ENCODE measurements at places on chromosomes 3 and 15.

GRCh38 chr3:100402256-100402655 is 917 bp downstream of the LNP1 start:
- no peak for DNase-seq

DNA sequence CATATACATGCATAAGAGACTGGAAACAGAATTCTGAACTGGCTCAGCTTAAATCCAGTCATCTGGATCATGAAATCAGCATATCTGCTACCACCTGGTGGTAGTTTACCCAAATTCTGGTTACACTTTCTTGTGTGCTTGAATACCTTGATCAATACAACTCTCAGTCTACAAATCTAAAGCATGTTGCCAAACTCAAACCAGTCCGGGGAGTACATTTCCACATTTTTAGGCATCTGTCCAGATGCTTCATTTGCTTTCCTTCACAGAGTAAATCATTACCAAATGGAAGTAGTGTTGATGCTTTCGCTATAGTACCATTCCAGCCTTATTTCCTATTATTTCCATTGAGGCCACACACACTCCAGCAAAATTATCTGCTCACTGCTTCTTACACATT is 126.4 kb downstream of the P2RY1 start:
- no peak for DNase-seq

DNA sequence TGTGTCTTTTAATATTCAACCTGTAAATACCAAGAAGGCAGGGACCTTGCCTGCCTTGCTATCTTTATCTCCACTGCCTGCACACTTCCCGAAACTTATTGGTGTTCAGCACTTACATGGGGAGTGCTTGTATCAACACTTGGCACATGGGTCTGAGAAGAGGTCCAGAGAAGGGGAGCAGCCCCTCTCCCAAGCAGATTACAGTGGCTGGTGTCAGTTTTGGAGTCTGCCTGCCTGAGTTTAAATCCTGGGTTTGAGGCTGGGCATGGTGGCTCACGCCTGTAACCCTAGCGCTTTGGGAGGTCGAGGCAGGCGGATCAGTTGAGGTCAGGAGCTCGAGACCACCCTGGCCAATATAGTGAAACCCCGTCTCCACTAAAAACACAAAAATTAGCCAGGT is 20.3 kb downstream of the MESD start:
- DNase-seq: no peak

GRCh38 chr3:189298469-189299375 is 127.0 kb downstream of the TPRG1 start:
- no peak for DNase-seq

GRCh38 chr3:127263037-127263436 is 24.8 kb downstream of the PRR20G start:
- DNase-seq: no peak

GRCh38 chr3:157362348-157362747 is 74.3 kb upstream of the PTX3 start:
- DNase-seq: no peak

DNA sequence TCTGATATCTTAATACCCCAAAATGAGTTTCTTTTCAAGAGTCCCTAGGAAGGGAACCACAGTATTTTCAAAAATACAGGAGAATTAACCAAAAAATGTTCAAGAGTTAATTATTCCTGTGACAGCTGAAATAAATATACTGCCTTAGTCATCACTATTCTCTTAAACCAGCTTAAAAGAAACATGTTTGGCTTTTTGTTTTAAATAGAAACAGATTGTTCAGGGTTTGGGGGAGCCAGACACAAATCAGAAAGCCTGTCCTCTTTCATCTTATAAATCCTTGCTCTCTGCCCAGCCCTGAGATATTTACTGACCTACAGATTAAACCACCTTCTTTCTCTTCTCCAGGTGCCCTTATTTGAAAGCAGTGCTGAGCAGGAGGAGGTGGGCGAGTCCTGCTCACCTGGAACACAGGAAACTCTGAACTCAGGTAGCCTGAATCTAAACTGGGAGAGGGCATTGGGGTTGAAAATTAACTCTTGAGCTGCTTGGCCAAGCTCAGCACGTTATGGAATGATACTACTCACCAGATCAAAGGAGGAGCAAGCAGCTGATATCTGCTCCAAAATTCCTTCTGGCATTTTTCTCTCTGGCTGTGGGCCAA is 84.1 kb upstream of the SPRED1 start:
- DNase-seq: no peak

DNA sequence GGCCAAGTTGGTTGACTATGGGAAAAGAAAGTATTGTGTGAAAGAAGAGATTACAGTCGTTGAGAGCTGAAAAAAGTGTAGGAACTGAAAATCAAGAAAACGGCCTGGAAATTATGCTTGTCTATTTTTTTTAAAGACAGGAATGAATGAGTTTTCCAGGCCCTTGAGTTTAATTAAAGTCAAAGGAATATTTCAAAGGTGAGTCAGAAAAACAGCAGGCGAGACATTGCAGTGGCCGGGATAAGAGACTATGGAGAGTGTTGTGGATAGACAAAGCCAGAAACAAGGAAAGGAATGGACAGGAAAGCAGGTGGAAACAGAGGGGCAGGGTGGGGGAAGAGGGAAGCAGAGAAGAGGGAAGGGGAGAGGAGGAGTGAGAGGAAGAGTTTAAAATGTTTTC is 275.1 kb upstream of the LRTM1 start:
- DNase-seq: no peak

DNA sequence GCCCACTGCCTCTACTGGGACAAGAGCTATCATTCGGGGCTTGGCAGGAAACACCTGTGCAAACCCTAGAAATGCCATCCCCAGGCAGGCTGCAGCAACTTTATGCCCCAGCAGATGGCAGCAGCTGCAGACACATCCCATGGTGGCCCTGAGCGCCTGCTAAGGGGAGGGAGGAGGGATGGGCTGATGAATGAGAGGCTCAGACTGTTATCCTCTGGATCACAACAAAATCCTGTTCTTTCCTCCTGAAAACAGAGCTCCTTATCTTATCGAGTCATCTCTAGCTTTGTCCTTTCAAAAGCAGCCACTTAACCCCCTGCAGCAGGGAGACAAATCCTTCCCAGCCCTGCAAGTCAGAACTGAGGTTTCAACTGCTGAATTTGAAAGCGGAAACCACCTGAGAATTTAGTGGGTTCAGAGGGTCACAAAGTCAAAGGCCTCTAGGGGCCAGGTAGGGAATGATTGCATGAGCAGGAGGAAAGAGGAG is 90.6 kb upstream of the PROK2 start:
- peak; percentile 94 for DNase-seq

- no peak for DNase-seq
These were observed 307.9 kb downstream of the CLSTN2 start for GRCh38 chr3:140242818-140243276.

DNA sequence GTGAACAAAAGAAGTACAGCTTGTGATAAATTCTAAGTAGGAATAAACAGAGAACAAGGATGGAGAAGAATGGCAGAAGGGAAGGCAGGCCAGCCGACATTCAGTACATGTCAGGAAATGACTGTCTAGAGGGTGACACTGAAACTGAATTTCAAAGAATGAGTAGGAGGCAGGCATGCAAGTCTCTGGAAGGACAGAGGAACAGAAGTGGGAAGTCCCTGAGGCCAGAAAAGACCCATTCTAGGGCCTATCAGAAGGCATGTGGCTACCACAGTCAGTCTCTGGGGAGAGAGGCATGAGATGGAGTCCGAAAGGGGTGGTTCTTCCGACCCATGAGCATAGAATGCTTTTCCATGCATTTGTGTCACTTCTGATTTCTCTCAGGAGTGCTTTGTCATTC is 243.5 kb upstream of the UBE2E2 start:
- no peak for DNase-seq

GRCh38 chr3:23203708-23204330 is 692 bp downstream of the UBE2E2 start:
- DNase-seq: peak; percentile 7

- no peak for DNase-seq
These were observed 102.5 kb downstream of the AKAP13 start for GRCh38 chr15:85482894-85483293.

GRCh38 chr3:20773320-20773984 is 587.4 kb upstream of the SGO1 start:
- no peak for DNase-seq

DNA sequence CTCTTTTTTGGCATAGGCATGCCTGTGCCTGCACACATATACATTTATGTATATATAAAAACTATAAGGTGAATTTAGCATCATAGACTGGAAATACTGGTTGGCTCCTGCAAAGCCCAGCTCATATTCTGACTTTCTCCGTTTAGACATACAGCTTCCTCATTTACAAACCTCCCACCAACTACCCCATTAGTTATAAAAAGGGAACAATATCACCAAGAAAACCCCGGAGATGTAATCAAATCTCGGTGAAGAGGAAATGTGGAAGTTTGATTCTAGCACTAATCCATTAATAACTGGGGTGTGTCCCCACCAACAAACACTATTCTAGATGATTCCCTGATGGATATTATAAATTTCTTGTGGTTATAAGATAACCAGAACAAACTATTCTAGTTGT is 517.7 kb upstream of the TBL1XR1 start:
- no peak for DNase-seq

DNA sequence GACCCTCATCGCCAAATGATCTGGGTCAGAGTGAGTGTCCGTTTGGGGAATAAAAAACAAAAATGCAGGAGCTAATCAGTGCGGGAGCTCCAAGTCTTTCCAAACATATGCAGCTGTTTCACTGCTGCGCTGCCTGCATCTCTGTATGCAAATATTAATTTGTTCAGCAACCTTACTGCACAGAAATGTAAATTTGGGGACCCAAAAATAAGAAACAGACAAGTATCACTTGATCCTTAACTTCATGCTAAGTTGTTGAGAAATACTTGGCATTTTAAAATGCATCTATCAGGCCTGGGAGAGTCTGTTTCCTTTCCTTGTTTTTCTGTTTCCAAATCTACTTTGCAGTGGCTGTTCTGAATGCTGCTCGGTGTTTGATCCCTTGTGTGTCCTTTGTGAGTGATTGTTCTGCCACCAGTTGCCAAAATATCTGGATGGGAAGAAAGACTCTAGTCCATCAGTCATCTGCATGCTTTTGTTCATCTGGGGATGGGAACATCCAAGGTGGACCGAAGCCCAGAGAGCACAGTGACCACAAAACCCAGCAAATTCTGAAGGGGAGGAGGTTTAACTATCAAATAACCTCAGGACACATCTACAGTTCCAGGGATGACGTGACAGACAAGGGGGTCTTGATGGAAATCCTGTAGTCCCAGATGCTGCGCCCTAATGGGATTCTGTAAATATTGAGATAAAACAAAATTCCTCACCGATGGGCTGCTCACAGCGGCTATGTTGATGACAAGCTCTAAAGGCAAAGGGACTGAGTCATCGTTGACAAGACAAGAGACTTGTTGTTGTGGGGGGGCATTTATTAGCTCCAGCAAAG is 199.5 kb upstream of the WNT5A start:
- DNase-seq: no peak

GRCh38 chr15:80732167-80732566 is 37.1 kb downstream of the ABHD17C start:
- no peak for DNase-seq

DNA sequence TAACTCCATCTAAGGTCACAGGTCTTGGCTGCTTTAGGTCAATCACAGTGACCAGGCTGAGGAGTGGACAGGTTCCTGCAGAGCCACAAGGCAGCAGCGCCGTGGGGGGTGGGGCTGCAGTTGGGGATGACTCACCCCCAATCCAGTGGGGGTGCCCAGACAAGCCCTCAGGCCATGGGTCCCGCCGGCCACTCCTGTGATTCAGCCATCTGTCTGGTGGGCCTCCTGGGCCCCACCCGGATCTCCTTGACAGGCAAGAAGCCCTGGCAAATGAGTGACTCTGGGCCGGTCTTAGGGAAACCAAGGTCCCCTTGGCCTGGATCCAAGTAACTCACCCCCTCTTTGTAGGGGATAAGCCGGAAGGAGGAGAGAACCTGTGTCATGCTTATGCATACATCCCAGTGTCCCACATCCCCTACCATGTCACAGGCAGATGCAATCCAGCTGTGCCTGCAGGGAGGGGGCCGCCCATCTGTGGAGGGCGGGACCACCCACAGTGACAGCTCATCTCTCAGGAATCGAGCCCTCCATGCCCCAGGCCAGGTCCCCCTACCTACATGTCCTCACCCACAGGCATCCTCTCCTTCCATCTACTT is 495 bp upstream of the COL7A1 start:
- no peak for DNase-seq

DNA sequence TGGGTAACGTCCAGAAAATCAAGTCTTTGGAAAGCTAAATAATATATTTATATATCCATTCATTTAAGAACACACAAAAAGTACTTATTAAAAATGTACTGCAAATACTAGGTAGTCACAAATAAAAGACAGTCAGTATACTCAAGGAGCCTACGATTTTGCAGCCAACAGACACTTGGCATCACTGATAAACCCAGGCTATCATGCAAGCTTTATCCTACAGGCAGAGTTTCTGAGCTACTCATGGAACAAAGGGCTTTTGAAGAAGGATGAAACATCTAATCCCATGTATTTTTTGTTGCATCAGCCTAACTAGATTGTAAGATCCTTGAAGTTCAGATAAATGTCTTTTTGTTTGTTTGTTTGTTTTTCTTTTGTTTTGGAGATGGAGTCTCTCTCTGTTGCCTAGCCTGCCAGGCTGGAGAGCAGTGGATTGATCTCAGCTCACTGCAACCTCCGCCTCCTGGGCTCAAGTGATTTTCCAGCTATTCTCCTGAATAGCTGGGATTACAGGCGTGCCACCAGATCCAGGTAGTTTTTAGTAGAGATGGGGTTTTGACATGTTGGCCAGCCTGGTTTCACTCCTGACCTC is 319.4 kb upstream of the MDFIC2 start:
- DNase-seq: no peak

DNA sequence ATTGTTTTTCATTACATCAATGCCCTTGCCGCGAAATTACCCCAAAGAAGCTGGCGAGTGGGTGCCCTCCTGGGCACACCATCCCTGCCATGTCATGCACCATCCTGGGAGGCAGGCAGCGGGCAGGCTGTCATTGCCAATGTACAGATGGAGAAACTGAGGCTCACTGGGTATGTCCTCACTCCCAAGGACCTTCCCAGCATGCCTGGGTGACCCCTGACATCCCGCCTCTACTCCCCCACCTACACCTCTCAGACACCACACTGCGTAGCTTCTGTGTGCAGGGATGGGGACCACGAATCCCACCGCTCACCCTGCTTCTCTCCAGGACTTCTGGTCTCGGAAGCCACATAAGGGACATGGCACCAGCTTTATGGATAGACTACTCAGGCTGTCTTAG is 41.0 kb upstream of the SLC41A3 start:
- no peak for DNase-seq

- no peak for DNase-seq
These were observed 21.3 kb upstream of the KPNA4 start for GRCh38 chr3:160586679-160587078.

GRCh38 chr3:126389112-126389793 is 5.5 kb upstream of the CFAP100 start:
- peak; percentile 91 for DNase-seq

DNA sequence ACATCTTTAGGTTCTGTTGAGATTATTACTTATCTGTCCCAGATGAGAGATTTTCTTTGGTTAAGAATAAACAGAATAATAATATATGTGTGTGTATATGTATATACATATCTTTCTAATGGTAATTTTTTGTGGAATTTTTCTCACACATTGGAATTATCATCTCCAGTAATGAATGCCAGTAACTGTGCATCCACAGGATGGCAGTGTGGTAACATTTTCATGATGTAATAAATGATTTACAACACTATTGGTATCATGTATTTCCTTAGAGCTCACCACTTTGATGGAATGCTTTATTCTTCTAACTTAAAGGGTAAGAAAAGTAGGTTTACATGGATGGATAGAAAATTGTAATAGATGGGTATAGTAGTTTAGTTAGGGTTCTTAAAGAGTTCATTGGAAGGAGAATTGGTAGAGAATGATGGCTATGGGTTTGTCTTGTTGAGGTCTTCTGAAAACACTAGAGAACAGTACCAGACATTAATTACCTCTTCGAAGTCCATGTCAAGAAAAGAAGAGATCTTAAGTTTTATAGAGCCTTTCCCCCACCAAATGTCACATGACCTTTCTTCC is 78.1 kb downstream of the STT3B start:
- DNase-seq: peak; percentile 13

All from posterior cingulate gyrus (tissue), 11 donors.